ENCODE measurements at places on chromosomes 1 and 21.

DNA sequence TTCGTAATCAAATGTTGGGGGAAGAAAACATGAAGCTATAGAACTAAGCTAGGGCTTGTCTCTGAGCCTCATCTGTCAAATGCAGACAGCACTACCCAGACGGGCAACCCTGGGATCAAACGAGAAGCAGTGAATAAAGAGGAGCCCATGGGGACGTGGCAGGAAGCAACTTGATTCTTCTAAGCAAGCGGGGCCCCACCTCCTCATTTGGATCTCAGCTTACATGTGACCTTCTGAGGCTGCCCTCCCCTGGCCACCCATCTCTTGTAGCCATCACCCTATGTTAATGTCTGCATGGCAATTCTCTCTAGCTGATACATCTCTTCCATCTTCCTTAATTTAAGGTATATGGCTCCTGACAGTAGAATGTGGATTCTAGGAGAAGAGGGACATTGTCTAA lies 171.3 kb downstream of the IGSF21 start:
- no peak for DNase-seq

DNA sequence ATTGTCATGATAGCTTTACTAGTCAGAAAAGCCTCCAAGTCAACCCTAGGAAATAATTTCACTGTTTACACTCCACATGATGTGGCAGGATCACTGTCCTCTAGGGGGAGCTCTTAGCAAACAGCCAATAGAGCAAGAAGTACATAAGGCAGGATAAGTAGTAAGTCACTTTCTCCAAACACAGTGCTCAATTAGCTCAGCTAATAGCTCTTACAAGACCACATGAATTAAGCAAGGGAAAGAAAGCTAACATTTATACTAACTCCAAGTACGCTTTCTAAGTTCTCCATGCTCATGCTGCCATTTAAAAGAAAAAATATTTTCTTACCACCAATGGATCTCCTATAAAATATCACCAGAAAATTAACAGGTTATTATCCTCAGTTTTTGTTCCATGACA lies 66.9 kb upstream of the LRIF1 start:
- DNase-seq: peak; percentile 55

DNA sequence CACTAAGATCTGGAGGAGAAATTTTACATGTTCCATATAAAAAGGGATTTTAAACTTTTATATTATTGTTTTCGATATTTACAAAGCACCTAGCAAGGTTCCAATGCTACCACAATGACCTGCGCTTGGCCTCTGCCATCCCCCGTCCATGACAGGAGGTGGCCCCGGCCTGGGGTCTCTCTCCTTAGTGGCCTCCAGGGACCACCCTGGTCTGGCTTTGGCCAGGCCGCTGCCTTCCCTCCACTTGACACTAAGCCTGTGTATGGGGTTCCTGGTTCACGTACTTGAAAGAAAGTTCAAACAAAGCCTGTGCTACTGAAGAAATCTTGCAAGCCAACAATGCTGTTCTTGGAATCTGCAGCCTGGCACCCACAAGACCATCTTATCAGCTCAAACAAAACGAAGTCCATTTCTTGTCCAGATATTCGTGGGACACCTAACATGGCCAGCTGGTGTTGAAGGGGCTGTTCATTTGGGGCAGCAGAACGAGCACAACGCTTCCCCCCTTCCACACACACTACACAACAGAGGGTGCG lies 12.8 kb downstream of the PRDM15 start:
- DNase-seq: no peak

GRCh38 chr1:28417441-28417922 lies 47.9 kb downstream of the PHACTR4 start:
- peak; percentile 84 for DNase-seq

DNA sequence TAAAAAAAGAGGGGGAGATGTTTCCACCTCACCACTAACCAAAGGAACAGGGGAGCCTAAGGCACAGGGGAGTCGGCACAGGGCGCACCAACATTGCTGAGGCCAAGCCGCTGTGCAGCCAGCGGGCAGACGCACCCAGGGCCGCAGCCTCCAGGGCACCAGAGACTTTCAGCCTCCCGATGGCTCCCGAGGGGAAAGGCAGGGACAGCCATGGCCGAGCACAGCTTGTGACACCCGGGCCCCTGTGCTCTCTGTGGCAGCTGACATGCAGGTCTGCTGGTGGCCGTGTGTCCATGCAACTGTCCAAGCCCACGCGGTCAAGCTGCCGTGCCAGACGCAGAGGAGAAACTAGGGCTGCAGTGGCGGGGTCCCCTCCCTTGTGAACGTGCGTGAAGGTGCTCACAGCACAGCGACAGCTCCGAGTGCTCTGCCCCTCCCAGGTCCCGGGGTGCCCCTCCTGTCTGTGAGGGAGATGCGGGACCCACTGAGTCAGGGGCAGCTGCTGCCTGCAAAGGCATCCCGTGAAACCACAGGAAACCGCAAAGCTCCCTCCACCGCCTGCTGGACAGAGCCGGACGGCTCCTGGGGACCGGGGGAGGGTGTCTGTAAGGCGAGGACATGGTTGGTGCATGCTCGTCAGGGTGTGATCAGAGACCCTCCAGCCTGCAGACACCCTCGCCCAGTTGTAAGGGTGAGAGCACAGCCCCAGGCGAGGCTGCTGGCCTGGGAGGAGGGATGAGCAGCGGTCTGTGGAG lies 2.5 kb downstream of the KRTAP10-11 start:
- DNase-seq: no peak

- DNase-seq: no peak
These were observed 59.8 kb upstream of the MUTYH start for GRCh38 chr1:45400049-45400448.

DNA sequence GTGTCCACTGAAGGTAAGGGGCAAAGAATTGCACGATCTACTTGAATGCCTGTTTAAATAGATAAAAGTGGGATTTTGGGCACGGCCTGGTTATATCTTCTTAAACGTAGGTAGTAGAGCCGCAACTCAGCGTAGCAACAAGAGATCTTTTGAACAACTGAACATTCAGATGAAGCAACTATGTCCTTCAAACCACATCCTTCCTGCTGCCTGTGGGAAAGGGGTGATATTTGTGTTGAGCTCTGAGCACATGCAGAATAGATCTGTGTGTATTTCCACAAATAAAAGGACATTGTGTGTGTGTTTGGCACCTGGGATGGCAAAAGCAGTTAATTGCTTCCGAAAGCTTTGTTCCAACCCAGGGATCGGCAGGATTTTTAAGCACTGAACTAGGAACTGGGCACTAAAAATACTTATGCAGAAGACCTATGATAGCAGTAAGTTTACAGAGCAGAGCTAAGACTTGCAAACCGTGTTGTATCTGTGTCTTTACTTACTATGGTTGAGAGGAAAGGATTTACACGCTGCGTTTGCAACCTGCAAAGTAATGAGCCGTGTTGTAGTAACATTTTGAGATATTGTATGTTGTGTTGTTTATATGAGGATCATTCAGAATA lies 333.4 kb downstream of the CHRM3 start:
- DNase-seq: no peak

- no peak for DNase-seq
These were observed 93.1 kb downstream of the HHIPL2 start for GRCh38 chr1:222454782-222455181.

DNA sequence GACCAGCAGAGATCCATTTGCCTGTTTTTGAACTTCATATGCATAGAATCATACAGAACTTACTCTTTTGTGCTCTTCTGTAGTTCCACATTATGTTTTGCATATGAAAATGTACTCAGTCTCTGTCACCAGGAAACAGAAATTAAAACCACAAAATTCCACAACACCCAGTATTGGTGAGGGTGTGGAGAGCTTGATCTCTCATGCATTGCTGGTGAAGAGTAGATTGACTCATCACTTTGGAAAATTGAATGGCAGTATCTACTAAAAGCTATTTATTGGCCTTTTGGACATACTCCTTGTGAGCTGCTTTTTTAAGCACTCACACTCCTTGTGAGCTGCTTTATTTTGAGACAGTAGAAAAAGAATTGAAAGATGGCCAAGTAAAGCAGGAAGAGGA lies 43.3 kb downstream of the VTCN1 start:
- DNase-seq: peak; percentile 36

- no peak for DNase-seq
These were observed 143.5 kb downstream of the SLC30A10 start for GRCh38 chr1:219784660-219785381.

DNA sequence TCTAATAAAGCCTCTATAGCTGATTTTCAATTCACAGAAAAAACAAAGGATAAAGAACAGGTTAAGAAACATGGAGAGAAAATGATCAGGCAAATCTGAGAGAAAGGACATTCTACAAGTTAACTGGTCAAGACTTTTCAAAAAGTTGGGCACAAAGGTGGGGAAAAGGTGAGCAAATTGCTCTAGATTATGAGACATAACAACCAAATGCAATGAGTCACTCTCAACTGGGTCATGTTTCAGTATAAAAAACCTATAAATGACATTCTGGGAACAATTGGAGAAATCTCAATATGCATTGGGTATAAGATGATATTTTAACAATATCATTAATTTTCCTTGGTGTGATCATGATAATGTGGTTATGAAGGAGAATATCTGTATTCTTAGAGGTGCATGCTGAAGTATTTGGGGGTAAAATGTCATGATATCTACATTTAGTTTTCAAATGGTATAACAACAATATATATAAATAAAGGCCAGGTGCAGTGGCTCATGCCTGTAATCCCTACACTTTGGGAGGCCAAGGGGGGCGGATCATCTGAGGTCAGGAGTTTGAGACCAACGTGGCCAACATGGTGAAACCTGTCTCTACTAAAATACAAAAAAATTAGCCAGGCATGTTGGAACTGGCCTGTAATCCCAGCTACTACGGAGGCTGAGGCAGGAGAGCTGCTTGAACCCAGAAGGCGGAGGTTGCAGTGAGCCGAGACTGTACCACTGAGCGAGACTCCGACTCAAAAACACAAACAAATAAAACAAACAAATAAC lies 27.0 kb downstream of the ANKRD13C start:
- DNase-seq: no peak

GRCh38 chr1:61743716-61744580 lies 1.7 kb downstream of the PATJ start:
- no peak for DNase-seq

DNA sequence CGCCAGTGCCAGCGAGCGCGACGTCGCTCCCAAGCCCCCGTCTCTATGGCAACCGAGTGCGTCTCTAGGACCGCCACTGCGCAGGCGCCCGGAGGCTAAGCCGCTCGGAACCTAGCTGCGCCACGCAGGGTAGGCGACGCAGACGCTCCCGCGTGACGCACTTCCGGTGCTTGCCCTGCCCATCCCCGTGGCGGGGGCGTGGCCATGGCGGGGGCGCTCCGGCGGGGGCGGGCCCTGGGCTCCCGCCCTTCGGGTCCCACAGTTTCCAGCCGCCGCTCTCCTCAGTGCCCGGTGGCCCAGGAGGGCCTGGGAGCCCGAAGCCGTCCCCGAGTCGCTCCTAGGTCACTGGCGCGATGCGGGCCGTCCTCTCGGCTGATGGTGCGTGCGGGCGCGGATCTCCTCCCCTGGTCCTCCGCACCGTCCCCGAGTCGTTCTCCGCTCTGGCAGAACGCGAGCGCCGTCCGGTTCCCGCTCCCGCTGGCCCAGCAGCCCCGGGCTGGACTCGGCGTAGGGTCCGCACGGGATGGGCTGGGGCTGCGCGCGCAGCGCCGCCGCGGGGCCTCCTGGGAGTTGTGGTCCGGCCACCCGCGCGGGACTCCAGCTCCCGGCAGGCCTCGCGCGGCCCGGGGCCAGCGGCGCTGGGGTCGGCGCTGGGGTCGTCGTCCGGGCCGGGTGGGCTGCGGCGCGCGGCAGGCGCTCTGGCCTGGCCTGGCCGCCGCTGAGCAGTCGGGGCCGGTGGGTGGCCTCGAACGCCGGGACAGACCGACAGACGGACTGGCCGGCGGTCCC lies at the start of gene MIB2:
Gene MIB2 (plus strand): TSS at position 245 of the 789 bp plus-strand sequence. CDS start 7,953 bp downstream, outside the sequence.
- DNase-seq: peak; percentile 92

DNA sequence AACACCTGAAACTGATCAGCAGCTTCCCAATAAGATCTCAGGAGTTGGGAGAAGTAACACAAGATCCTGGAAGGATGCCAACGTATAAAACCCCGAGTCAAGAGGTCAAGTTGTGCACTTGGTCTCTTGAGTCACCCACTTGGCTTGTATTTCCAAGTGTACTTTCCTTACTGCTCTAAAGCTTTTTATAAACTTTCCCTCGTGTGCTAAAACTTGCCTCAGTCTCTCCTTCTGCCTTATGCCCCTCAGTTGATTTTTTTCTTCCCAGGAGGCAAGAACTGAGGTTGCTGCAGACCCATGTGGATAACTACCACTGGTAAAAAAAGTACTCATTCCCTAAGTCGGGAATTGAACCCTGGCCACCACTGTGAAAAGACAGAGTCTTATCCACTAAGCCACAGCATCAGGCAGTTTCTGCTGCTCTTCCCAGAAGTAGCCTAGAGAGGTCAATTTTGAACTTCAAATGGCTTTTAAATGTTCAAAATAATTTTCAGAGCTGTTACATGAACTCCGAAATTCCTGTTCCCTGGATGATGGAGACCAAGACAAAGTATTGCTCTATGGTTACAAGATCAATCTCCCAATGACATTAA lies 28.9 kb downstream of the ITLN2 start:
- DNase-seq: peak; percentile 21

DNA sequence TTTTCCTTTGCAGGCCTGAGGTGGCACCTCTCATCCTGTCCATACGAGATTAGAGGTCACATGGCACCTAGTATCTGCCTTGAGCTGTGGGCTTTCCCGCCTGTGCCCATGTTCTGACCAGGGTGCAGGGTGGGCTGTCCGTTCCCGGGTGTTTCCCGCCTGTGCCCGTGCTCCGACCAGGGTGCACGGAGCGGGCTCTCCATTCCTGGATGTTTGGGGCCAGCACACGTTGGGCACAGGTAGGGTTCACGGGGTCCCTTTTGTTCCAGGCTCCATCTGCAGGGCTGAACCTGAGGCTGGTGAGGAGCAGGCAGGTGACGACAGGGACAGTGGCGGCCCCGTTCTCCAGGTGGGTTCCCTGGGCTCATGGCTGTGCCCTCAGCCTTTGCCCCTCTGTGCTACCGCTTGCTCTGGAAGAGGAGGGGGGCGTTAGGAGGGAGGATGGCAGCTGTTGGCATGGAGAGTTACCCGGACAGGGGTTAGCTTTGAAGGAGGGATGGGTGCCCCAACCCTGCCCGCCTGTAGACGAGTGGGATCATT lies 10.0 kb downstream of the RRP1 start:
- no peak for DNase-seq

- DNase-seq: no peak
These were observed 170.7 kb downstream of the ST6GALNAC5 start for GRCh38 chr1:77038000-77038399.

DNA sequence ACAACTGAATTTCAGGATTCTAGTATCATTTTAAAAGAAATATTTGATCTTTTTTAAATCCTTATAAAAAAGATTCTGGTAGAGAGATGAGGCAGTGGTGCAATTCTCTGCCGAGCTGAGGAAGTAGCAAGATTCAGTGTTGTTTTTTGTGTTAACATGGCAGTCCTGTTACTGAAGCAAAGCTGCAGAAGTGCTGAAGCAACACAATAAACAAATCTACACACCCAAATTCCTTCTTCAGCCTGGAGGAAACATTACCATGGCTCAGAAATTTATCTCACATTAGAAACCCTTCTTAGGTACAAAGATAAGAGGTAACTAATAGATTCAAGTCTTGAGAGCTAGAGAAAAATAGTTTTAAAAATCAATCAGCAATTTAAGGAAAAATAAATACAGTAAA lies 216.0 kb downstream of the DENND1B start:
- no peak for DNase-seq

- DNase-seq: no peak
These were observed 1008.6 kb upstream of the ADAMTS5 start for GRCh38 chr21:27975514-27975913.
